ENCODE measurements at places on chromosomes 7 and 10.

DNA sequence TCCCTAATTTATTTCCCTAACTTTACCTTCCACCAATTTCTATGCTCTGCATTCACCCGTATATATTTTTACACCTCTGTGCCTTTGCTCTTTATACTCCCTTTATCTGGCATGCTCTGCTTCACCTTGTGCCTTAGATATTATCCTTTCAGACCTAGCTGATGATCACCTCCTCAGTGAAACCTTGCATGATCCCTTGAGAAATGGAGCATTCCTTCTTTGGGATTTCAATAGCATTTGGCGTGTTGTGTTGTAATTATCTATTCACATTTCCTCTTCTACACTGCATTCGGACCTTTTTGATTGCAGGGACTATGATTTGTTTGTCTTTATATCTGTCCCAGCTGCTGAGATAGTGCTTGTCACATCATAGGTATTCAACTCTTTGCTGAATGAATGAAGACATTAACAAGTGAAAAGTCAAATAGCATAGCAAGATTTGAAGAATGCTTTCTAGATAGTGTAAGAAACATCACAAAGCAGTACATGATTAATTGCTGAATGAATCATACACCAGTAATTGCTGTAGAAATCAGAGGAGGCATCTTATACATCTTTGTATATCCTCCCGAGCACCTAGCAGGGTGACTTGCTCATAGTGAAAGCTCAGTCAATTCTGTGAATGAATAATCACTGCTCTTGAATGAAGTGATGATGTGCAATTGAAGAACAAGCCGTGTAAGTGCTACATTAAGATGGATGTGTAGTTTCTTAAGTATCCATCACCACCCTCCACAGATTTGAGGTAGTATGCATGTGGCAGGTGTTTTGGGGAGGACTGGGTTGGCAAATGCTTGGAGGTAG lies 2.0 kb upstream of the TM9SF3 start:
- DNase-seq = no peak

- no peak for DNase-seq
These were observed 12.7 kb upstream of the RHBDD2 start for GRCh38 chr7:75866114-75866488.

DNA sequence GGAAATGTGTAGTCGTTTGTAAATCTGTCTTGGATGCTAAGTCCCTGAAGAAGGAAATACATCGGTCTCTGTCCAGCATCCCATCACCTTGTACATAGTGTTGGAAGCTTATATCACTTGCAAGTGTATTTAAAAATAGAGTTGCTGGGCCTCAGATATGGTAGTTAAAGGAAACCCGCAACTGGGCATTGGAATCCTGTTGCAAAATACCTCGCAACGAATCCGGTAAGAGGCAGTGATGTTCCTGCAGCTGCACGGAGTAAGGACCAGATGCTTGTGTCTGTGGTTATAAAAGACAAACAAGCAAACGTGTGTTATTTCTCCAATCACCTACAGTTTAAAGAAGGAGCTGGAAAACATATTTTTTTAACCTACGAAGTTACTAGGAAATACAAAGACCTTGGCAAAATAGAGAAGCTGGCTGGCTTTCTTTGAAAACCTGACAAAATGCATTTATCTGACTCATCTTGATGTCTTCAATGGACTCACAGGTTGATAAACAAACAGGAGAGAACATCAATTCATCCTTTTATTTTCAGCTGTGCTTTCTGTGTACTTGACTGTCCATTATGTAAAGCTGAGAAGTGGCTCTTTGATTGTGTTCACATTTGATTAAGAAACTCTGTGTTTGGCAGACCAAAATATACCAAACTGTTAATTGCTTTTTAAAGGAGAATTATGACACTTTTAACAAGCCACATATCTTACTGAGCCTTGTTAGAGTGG lies 326.4 kb downstream of the SFMBT2 start:
- DNase-seq = no peak

GRCh38 chr10:118057361-118057760 lies 10.6 kb upstream of the RAB11FIP2 start:
- no peak for DNase-seq

- DNase-seq = no peak
These were observed 290.3 kb downstream of the TNS3 start for GRCh38 chr7:47291461-47292081.

GRCh38 chr7:66638309-66639099 lies 9.8 kb downstream of the KCTD7 start:
- no peak for DNase-seq

- DNase-seq = no peak
These were observed 257.3 kb downstream of the BMPER start for GRCh38 chr7:34162677-34163076.

- no peak for DNase-seq
These were observed 242.1 kb upstream of the SP4 start for GRCh38 chr7:21185653-21186265.

- no peak for DNase-seq
These were observed 11.8 kb downstream of the OR9A2 start for GRCh38 chr7:143015084-143015483.

DNA sequence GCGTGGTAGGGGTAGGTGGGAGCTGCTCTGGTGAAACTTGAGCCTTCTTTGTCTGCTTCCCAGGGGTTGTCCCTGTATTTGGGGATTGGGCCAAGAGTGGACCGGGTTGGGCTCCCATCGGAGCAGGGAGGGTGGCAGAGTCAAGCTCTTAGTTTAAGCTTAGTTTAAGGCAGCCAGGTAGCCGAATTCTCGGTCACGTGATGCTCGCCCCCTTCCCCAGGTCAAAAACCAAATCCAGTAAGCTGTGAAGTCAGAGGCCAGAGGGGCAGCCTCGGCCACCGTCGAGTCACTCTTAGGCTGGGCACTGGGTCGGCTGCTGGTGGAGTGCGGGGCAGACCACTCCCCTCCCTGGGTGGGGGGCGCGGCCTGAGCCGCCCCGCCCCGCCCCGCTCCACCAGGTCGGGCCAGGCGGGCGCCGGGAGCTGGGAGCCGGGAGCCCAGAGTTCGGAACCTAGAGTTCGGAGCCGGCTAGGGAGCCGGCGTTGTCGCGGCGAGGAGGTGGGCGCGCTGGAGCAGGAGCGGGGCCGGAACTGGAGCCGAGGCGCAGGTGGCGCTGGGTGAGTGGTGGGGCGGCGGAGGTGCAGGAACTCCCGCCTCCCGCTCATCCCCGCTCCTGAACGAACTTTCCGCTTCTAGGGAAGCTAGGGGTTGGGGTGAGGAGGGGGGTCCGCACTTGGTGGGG lies 2.8 kb upstream of the LZTS2 start:
- DNase-seq = no peak

DNA sequence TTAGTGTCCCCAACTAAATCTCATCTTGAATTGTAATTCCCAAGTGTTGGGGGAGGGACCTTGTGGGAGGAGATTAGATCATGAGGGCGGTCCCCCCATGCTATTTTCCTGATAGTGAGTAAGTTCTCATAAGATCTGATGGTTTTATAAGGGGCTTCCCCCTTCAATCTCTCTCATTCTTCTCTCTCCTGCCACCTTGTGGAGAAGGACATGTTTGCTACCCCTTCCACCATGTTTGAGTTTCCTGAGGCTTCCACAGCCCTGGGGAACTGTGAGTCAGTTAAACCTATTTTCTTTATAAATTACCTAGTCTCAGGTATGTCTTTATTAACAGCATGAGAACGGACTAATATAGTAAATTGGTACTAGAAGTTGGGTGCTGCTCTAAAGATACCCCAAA lies 365.6 kb downstream of the ANKRD7 start:
- peak; percentile 28 for DNase-seq

- DNase-seq = peak; percentile 20
These were observed 111.8 kb downstream of the JAZF1 start for GRCh38 chr7:28068811-28069216.

GRCh38 chr7:45985902-45986301 lies 64.8 kb upstream of the IGFBP3 start:
- no peak for DNase-seq

- DNase-seq = no peak
These were observed 163.6 kb downstream of the GALNT11 start for GRCh38 chr7:152189061-152189460.

GRCh38 chr10:34177445-34177844 lies 637.7 kb downstream of the PARD3 start:
- DNase-seq = no peak

DNA sequence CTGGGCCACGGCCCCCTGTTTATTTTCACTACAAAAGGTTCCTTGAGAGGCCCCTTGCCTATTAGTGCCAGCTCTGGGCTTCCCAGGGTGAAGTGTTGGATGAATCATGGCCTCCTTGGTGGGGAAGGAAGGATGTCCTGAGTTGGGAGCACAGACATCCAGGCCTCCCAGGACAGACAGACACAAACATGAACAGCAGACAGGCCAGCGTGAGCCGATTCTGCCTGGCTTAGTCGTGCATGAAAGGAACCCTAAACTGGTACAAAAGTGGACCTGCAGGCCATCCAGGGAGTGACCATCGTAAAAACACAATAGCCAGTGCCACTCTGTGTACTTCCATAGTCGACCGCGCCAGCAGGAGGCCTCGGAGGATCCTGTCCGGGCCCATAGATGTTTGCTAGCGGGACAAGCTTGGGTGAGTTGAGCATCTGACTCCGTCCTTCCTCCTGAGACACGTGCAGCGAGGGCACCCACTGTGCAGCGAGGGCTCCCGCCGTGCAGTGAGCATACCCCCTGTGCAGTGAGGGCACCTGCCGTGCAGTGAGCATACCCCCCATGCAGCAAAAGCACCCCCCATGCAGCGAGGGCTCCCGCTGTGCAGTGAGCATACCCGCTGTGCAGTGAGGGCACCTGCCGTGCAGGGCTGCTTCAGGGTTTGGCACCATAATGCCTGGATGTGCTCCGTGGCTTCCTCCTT lies 51.3 kb upstream of the PRKAR1B start:
- DNase-seq = peak; percentile 79

- no peak for DNase-seq
These were observed 17.3 kb downstream of the NT5C2 start for GRCh38 chr10:103175580-103176285.

DNA sequence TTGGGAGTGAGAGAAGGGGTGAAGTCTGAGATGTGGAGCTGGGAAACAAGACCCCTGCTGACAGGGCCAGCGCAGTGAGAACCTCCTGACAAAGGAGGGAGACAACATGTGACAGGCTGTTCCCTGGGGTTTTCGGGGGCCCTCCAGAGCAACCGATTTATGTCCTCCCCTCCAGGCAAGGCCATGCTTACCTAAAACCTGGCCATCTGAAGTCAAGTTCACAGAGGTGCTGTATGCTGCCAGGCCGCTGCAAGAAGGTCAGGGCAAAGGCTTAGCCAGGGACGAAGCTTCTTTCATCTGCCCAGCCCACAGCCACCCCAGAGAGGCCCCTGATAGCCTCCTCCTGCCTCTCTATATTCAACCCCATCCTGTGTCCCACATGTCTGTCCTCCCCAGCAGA lies 20.6 kb downstream of the NPC1L1 start:
- no peak for DNase-seq

- DNase-seq = no peak
These were observed 27.9 kb downstream of the DUSP5 start for GRCh38 chr10:110525349-110526260.
